ENCODE measurements at places on chromosomes 3 and 15.

DNA sequence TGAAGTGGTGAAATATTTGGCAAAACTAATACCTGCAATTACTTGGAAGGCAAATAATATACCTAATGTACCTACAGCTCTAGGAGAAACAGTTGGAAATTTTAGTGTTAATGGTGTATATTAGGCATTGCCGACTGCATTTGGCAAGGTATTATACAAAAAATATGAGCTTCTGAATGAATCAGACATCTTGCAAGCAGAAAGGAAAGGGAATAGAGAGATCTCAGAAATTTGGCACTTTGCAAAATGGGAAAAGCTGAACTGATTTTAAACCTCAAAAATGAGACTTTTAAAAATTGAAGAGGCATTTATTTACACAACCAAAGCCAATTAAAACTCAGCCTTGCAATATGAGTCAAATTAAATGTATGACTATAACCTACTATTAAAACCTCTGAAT, 40.2 kb upstream of the C15orf61 start:
- DNase-seq, result no peak
- no peaks in the 10 kb centered on the region for H3K27me3 ChIP-seq
- H3K4me3 ChIP-seq, result no peak overlapping the region
- no peaks in the 10 kb centered on the region for H3K36me3 ChIP-seq
- no peak overlapping the region for H3K27ac ChIP-seq

- no peak overlapping the region for H3K4me3 ChIP-seq
- DNase-seq, result peak; percentile 27
- H3K27me3 ChIP-seq, result no peaks in the 10 kb centered on the region
- peaks cover 59% of the 10 kb centered on the region for H3K4me1 ChIP-seq
Observed at GRCh38 chr3:134237454-134238145, 13.1 kb downstream of the RYK start.

GRCh38 chr3:186871403-186871924, 29.0 kb downstream of the ADIPOQ start:
- peaks cover 14% of the 10 kb centered on the region for H3K4me1 ChIP-seq
- no peak for DNase-seq
- no peak overlapping the region for H3K27ac ChIP-seq
- H3K4me3 ChIP-seq, result no peak overlapping the region
- H3K36me3 ChIP-seq, result no peaks in the 10 kb centered on the region

- peak; percentile 70 for DNase-seq
- H3K27ac ChIP-seq, result peak overlapping the region; percentile 6
- H3K4me1 ChIP-seq, result peaks cover 54% of the 10 kb centered on the region
- H3K4me3 ChIP-seq, result no peak overlapping the region
Observed at GRCh38 chr3:197599089-197599765, 43.5 kb upstream of the BDH1 start.

DNA sequence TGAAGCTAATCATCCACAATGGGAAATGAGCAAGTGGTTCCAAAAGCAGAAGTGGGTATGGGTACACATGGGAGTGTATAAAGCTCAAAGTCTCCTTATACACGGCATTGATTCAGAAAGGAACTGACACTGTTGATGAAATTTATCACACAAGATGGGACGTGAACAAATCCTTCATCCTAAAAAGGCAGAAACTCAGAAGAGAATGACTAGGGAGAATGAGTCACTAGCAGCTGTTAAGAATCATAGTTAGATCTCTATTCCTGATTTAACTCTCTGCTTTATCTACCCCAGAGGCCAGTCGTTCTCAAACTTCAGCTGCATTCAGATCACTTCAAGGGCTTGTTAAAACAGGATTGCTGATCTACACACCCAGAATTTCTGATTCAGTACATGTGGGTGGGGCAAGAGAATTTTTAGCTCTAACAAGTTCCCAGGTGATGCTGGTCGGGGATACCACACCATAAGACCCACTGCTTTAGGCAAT, 97.7 kb upstream of the PHLDB2 start:
- H3K27ac ChIP-seq, result no peak overlapping the region
- peaks cover 39% of the 10 kb centered on the region for H3K4me1 ChIP-seq
- H3K4me3 ChIP-seq, result no peak overlapping the region
- H3K36me3 ChIP-seq, result no peaks in the 10 kb centered on the region
- DNase-seq, result no peak

DNA sequence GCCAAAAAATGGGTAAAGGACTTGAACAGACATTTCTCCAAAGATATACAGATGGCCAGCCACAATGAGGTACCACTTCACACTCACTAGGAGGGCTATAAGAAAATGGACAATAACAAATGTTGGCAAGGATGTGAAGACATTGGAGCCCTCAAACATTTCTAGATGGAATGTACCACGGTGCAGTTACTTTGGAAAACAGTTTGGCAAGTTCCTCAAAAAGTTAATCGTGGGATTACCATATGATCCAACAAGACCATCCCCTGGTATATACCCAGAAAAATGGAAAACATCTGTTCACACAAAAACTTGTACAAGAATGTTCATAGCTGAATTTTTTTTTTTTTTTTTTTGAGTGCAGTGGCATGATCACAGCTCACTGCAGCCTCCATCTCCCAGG, 15.9 kb upstream of the HRH1 start:
- no peak for DNase-seq
- H3K4me3 ChIP-seq, result no peak overlapping the region
- H3K4me1 ChIP-seq, result no peaks in the 10 kb centered on the region
